ENCODE measurements at places on chromosomes 2 and 18.
A peak's percentile ranks its signal among the peaks of the same experiment; 100 is the strongest.

GRCh38 chr2:109151519-109151918 is 22.5 kb downstream of the SH3RF3 start:
- no peak for DNase-seq

DNA sequence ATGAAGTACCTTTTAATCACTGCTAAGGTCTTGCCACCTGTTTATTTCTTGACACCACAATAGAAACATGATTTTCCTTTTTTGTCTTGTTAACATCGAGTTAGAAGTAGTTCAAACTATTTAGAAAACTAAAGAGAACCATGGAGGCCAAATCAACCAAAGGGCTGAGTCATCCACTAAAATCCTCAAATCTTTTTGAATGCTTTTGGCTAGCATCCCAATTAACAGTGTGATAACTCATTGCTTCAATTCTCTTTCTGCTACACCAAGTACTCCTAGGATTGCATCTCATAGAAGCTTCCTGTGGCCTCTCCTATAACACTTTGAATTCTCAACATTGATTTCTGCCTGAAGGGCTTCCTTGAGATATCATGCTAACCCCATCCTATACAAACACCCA is 159.9 kb upstream of the MMADHC start:
- DNase-seq, result no peak

- no peak for DNase-seq
Measured at GRCh38 chr18:28946471-28946870, 769.5 kb upstream of the CDH2 start.

DNA sequence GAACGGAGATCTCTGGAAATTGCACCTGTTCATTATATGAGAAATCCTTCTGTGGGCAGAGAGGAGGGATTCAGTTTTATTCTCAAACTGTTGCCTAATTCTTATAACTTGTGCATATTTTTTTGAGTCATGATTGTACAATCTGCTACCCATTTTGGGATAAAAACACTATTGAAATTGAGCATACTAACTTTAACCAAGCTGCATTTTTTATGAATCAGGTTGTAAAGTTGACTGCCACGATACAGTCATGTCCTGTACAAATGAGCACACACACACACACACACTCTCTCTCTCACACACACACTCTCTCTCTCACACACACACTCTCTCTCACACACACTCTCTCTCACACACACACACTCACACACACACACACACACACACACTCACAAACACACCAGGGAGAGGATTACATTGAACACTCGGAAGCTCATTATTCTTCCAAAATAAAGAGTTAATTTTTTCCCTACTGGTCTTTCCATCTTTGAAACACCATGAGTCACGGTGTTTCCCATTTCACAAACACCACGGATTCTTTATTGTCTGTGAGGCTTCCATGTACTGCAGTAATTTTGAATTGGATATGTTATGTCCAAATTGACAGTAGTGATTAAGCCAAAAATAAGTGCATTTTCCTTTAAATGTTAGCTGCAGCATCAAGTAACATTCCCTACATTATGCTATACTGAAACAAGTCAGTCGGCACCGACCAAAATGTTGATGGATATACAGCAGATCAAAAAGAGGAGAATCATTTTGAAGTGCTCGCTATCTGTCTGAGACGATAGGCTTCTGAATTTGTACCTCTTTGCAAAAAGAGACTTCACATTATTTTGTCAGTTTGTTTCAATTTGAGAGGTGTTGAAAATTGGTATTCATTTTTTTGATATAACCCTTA is 216.9 kb downstream of the ARHGAP15 start:
- no peak for DNase-seq

DNA sequence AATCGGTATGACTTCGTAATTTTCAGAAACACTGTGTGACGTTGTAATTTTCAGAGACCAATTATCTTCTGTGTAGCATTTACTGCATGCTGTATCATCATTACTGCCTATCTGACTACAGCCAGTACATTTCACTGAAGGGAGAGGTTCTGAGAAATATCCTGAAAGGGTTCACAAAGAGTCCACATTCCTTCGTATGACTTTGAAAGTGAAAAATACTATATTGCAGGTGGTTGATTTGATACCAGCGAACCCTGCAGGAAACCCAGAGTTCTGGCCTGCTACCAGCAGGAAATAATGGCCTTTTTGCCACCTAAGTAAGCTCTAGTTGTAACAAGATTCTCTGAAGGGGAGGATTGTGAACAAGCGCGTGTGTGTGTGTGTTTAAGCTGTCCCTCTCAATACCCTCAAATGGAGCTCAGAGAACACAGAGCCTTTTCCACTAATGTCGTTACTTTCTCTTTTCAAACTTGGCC is 155.5 kb downstream of the ARHGAP28 start:
- peak; percentile 42 for DNase-seq

DNA sequence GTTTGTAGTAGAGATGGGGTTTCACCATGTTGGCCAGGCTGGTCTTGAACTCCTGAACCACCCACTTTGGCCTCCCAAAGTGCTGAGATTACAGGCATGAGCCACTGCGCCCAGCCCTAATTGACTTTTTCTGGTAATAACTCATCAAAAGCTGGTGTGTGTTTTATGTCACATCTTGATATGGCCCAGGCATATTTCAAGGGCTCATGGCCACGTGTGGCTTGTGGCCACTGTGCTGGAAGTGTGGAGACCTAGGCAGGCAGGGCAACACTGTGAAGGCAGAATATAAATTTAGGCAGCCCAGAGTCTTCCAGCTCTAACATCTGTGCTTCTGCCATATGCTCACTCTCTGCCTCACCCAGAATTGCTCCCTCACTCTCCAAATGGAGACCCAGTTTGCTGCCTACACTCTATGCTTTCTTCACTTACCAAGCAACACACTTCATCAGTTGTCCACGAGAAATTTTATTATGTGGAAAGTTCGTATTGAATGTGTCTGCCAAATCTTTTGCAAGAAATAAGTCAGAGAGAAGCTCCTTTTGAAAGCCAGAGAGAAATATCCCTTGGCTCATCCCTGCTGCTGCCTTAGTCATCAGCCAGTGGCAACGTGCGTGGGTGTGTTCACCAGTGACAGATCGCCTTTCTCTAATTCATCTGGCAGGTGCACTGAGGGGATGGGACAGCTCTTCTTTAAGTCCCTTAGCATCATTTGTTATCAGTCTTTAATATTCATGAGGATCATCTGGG is 129.4 kb upstream of the CXCR4 start:
- no peak for DNase-seq

DNA sequence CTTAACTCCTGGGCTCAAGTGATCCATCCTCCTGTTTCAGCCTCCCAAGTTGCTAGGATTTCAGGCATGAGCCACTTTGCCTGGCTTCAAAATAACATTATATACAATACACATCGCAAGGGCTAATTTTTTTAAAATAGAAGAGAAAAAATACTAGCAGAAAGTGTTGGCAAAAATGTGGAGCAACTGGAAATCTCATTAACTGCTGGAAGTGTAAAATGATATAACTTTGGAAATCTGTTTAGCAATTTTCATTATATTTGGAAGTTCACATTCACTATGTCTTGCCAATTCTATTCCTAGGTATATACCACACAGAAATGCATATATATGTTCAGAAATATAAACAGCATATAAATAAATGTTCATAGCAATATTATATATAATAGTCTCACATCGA is 55.1 kb upstream of the ZBTB14 start:
- no peak for DNase-seq

DNA sequence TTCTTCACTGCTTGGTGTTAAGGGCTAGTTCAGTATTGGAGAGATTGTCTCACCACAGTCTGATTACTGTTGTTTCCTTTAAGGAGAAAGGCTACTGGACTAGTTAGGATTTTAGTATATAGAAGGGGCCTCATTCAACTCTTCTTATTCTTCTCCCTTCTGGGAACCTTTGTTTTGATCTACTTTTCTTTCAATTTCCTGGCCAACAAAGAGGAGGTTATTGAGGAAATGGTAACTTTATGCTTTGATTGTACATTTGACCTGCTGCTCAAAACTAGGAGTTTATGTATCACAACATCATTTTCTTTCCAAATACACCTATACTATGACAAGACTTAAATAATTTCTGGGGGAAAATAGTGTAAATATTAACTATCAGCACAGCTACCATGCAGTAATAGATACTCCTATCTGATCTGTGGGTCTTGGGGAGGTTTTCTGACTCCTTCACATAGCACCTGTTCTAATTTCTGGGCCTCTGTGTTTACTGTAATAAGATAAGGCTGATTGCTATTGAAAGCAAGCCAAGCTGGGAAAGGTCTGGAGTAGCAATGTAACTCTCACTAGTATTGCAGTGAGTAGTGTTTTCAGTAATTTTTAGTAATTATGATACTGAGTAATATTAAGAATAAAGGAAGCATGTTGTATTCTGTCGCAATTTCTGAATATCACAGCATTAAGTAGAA is 395.3 kb downstream of the NUP35 start:
- DNase-seq, result no peak

DNA sequence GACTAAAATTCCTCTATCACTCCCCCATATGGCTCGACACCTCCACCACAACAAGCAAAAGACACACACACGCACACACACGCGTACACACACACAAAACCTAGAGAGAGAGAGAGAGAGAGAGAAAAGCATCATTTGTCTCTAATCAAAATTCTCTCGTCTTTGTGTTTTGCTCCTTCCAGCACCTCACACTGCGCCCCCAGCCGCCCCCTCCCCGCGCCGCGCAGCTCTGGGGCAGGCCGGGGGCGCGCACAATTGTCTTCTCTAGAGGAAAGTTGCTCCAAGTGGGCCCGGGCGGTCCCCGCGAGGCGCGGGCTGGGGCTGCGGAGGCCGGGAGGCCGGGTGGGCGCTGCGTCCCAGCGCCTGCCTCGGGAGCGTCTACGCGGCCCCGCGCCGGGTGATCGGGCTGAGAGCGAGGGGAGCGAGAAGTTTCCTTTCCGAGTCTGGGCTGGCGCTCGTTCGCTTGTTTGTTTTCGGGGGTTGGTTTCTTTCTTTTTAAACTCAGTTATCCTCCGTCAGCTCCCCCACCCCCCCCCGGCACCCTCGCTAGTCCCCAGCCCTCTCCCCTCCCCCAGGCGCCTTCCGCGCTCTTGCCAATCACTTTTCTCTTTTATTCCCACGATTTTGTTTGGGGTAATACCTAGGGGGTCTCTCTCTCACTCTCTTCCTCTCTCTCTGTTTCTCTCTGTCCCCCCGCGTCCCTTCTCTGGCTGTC is 4.1 kb downstream of the ZEB2 start:
- DNase-seq, result peak; percentile 69

GRCh38 chr2:15660491-15661294 is 69.0 kb downstream of the DDX1 start:
- no peak for DNase-seq

DNA sequence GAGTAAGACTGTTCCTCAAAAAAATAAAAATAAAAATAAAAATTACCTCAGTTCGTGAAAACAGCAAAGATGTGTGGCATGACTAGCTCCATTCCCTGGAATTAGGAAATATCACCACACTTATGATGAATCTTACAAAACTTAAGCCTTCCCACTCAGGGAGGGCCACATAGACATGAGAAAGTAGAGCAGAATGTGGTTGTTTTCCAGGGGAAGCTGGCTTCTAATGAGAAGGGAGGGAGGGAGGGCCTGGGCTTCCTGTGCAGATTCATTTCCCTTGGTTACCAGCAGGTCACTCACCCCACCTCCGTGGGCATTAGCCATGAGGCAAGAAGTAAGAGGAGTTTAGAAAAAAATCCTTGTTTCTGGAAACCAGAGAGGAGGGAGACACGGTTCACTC is 95.9 kb upstream of the RMDN2 start:
- no peak for DNase-seq

- peak; percentile 34 for DNase-seq
Measured at GRCh38 chr2:127034051-127034450, 72.9 kb downstream of the BIN1 start.

DNA sequence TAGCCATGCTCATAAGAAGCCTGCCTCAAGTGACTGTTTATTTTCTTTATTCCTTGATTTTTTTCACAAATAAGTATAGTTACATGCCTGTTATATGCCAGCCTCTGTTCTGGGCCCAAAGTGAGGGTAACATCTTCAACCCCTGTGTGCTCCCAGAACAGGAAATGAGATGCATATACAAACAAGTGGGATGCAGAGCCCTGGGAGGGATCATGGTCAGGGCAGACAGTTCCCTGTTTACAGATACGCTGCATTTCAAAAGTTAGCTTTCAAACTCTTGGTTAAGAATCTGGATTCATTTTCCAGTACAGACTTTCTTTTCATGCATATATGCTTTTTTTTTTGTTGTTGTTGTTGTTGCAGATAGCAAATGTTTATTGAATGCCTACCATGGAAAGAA is 24.4 kb downstream of the GPR39 start:
- DNase-seq, result no peak

- no peak for DNase-seq
Measured at GRCh38 chr2:7517088-7517487, 599.9 kb downstream of the RNF144A start.

DNA sequence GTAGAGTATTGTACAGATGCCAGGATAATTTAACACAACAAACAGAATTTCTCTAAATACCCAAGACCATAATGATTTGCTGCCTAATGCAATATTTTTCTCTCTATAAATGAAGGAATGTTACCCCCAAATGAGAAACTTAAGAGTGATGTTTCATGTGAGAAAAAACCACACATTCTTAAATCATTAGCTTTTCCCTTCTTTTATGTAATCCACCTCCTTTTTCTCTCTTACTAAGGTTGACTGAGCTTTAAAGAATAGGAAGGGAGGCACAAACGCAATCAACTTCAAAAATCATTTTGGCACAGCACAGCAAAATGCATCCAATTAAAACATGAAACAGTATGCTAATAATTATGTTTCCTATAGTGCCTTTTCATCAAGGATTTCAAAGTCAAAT is 698.1 kb upstream of the CDH2 start:
- DNase-seq, result no peak

DNA sequence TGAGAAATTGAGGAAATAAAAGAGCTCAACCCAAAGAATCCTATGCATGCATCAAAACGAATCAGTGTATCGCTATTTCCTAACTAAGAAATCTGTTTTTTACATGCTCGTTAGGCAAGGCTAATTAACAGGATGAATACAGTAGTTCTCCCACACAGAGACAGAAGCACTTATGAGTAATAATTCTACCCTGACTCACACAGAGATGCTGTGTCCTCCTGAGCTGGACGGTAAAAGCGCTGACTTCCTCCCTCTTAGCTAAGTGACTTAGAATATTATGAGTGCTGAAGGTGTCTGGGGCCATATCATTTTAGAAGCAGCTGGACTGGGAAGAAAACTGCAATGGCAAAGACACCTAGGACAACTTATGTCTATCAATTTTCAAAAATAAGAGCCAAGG is 18.5 kb downstream of the PLEKHM3 start:
- DNase-seq, result no peak
